NCI-H524 (cell line): ENCODE measurements at places on chromosomes 2 and 18.

GRCh38 chr2:121803503-121803902 is 48.1 kb downstream of the TSN start:
- DNase-seq, result no peak

- DNase-seq, result no peak
These were observed 71.6 kb downstream of the NDUFA10 start for GRCh38 chr2:239953418-239954061.

- DNase-seq, result no peak
These were observed 184.4 kb downstream of the LTBP1 start for GRCh38 chr2:33131111-33131510.

GRCh38 chr2:15942711-15943345 is 2.5 kb downstream of the MYCN start:
- DNase-seq, result no peak

DNA sequence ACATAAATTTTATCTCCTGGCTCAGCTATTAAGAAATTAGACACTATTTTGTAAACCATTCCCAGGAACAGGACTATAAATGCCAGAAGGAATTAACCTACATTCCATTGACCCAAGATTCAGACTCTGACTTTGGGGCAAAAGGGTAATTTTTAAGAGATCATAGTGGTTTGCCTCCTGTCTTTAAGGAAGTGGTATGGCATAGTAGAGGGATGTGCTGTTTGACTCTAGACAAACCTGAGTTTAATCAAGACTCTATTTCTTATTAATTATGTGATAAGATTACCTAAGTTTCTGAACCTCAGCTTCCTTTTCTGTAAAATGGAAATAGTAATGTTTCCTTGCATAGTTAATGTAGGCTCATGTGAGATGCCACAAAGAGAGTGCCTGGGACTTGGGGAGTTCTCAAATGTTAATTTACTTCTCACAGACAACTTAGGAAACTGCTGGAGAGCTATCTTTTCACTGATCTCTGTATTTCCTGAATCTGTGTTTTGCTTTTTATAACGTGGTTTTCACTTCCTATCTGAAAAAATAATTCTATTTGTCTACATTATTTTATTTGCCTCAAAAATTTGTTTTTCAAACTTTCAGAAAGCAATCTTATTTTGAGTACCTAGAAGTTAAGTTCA is 11.9 kb upstream of the SLC40A1 start:
- no peak for DNase-seq

DNA sequence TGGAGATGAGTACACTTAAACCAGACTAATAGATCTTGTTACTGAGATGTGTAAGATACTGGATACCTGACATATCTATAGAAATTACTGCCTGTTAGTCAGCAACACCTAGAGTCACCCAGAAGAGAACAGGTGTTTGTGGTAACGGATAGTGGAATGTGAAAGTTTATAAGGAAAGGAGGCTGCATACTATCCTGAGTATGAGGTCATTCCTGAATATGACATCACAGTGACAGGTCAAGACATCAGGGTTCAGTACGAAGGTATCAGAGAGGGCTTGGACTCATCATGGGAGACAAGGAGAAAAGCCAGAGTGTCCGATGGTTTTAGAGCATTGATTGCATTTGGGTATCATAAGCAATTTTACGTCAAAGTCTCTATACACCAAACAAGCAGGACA is 55.3 kb downstream of the ABCA12 start:
- DNase-seq, result no peak

DNA sequence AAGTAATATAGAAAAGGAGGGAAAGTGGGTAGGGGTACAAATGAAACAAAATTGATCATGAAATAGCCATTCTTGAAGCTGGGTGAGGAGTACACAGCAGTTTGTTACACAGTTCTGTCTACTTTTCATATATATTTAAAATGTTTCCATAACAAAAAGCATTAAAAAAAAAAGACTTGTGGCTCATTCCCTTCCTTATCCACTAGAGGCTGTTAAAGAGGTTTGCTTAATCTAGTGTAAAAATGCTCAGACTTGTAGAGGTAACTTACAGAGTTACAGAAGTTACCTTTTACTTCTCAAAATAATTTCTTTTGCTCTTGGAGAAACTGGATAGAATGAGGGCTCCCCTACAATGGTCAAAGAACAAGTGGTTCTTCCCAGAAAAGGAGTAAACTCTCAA is 8.1 kb upstream of the WIPF1 start:
- DNase-seq, result no peak

GRCh38 chr2:168961450-168962229 is 60.5 kb downstream of the G6PC2 start:
- DNase-seq, result peak; percentile 40

- no peak for DNase-seq
These were observed 1603.8 kb upstream of the ZEB2 start for GRCh38 chr2:146123714-146124113.

DNA sequence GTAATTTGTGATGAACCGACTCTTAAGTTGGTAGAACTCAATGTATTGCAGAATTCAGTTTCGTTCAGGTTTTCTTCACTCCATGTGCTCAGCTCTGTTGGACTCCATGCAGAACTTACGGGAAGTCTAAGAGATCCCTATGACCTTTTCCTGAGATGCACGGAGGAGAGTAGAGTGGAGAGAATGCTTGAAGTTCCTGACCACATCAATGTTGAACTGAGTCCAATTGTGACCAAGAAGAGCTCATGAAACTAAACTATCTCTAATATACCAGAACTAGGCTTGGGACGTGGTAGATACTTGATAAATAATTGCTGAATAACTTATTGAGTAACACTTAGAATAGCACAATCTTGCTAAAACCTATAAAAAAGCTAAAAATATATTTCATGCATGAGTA is 47.2 kb downstream of the TMEM178A start:
- no peak for DNase-seq

- peak; percentile 33 for DNase-seq
These were observed 271.3 kb downstream of the LRATD1 start for GRCh38 chr2:14903709-14904374.

GRCh38 chr2:85162746-85163301 is 29.6 kb downstream of the TCF7L1 start:
- DNase-seq, result no peak

DNA sequence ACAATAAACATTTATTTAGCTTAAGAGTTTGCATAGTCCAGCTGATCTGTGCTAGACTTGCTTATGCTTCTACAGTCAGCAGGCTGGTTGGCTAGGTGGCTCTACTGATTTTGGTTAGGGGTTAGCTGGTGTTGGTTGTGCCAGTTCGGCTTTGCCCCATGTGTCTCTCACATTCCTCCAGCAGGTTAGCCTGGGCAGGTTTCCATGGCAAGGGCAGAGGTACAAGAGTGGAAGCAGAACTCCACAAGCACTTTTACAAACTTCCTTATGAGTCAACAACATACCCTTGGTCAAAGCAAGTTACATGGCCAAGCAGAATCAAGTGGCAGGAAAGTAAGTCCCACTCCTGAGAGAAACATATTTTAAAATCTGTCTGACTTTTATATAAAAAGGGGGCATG is 82.3 kb downstream of the SS18 start:
- no peak for DNase-seq

- DNase-seq, result no peak
These were observed 1354.9 kb downstream of the SUCLG1 start for GRCh38 chr2:83104202-83104601.

DNA sequence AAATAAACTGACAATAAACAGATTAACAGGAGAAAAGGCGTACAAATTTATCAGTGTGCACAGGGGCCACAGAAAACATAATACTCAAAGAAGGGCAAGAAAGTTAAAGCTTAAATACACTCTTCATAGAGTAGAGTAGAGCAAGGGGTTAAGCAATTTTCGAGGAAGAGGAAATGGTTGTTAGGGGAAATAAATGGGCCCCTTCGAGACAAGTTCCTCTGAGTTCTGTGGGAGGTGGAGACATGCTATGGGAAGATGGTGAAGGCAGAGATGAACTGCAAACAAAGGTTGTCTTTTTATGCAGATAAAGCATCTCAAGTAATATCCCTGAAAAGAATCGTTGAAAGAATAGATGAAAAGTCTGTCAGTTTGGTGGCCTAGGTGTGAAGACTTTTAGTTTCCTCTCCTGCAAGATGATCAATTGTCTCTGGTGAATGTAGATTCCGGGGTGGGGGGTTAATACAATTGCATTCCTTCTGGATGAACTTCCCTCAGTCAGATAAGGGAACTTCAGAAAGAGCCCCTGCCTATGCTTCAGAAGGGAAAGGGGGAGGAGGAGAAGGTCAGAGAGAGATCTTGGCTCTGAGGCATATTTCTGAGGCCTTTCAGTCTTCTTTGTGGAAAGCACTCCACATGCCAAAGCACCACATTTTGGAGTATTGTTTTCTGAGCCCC is 127.0 kb downstream of the METTL4 start:
- DNase-seq, result no peak

- no peak for DNase-seq
These were observed 1023.7 kb downstream of the BCL11A start for GRCh38 chr2:59529726-59530125.

DNA sequence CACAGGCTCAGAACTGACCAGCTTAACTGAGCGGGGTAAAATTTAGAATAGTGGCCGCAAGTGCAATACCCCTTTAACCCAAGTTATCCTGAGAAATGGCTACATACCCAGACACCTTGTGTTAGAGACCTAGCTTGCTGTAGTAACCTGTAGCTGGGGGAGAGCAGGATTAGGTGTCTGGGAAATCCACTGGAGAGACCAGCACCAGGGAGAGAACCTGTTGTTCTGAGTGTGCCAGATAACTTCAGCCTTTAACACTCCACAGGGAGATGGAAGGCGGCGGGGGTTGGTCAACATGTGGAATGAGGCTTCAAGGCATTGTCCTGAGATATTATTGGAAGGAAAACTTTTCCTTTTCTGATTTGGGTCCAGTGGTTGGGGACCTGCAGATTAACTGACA is 356.0 kb downstream of the PTPRM start:
- DNase-seq, result no peak

GRCh38 chr2:132465917-132466316 is 49.3 kb downstream of the GPR39 start:
- DNase-seq, result no peak

GRCh38 chr2:192162392-192163042 is 32.2 kb downstream of the TMEFF2 start:
- DNase-seq, result no peak

DNA sequence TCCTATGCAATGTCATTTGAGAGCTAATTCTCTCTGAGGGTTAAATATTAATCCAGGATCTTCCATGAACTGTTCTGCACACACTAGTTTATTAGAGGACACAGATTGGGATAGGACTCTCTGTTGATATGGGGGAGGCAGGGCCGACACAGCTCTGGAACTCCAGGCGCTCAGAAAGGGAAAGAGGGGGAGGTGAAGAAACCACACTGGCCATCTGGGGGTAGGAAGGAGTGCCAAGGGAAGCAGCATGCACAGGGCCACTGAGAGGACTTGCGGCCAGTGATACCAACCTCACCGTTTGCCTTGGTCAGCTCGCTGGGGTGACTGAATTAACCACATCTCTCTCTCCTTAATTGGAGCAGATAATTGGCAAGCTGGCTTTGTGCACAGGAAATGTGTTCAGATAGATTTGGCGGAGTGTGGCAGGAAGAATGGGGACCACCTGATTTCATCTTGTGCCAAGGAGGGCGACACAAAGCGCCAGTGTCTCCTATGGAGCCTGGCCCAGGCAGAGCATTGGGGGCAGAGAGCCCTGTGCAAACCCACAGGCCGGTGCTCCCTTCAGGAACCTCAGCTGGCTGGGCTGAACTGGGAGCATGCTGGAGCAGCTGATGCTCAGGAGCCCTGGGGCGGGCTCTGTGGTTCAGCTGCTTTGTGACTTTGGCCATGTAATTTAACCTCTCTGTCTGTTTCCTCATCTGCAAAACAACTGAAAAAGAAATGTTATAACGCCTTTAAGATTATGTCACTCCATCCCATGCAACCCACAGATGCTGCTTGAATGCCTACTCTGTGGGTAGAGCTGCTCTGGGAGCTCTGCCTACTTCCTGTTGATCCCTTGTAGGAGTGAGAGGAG is 114.7 kb upstream of the STON1 start:
- DNase-seq, result no peak

GRCh38 chr2:27771202-27771547 is 344 bp upstream of the MRPL33 start:
- DNase-seq, result no peak

- no peak for DNase-seq
These were observed 90.2 kb upstream of the EPB41L5 start for GRCh38 chr2:119922699-119923098.

DNA sequence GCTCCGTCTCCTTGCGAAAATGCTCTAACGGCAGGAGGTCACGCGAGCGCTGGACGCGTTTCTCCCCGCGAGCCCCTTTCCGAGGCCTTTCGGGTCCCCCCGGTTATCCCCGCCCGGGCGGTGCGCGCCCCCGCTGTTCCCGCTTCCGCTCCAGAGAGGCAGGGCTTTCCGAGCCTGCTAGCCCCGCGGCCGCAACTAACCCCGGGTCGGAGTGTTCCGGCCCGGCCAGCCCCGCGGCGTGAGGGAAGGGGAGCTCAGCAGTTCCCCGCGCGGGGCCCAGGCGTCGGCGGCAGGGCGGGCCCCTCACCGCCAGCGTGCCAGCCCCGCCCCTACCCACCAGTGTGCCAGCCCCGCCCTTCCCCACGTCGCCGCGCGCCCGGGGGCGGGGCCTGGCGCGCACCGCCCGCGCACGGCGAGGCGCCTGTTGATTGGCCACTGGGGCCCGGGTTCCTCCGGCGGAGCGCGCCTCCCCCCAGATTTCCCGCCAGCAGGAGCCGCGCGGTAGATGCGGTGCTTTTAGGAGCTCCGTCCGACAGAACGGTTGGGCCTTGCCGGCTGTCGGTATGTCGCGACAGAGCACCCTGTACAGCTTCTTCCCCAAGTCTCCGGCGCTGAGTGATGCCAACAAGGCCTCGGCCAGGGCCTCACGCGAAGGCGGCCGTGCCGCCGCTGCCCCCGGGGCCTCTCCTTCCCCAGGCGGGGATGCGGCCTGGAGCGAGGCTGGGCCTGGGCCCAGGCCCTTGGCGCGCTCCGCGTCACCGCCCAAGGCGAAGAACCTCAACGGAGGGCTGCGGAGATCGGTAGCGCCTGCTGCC is at the start of gene MSH6:
Gene MSH6, plus strand, starts transcription at position 475 of the 815 bp plus-strand sequence. Its CDS starts 89 bp downstream, at position 564.
- peak; percentile 76 for DNase-seq

DNA sequence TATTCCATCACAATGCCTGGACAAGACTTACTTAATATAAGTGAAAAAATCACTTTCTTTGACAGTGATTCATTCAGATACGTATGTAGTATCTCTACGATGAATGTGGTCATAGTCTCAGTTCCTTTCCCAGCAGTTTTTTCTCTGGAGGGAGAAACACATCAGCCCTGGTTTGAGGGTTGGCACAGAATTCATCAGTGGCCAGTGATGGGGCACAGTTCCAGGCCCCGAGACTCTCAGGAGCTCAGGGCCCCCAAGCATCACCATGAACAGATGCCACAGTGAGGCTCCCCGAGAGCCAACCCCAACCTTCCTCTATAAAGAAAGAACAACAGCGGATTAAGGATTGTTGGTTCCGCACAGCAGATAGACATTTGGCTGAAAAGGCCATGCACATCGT is 12.5 kb downstream of the PRKAG3 start:
- DNase-seq, result no peak

- DNase-seq, result no peak
These were observed 158.6 kb downstream of the AQP4 start for GRCh38 chr18:26706911-26707351.

- no peak for DNase-seq
These were observed 121.2 kb downstream of the NRP2 start for GRCh38 chr2:205803500-205803899.

- DNase-seq, result no peak
These were observed 20.5 kb downstream of the GYPC start for GRCh38 chr2:126676221-126677175.
